ENCODE measurements at places on chromosomes 4 and X.

DNA sequence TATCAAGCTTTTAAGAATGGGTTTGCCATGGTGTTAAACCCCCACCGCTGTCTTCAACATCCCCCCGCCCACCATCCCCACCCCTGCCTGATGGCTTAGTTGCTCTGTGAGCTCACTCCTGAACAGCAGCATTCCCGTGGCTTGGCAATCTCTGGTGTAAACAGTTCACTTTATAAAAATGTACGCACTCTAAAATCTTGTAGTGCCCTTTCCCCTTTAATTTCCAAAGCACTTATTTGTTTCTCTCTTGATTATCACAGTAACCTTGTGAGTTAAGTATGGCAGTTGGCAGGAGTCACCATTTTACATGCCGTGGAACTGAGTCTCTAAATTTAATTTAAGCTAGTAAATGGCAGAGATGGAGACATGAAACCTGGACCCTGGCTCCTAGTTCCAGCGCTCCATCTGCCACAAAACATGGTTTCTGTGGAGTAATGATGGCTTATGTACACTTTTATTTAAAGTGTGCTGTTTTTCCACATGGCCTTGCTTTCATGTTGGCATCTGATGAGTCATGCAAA is 123.1 kb downstream of the AFF1 start:
- DNase-seq, result peak; percentile 34

GRCh38 chr4:104649631-104650030 is 154.9 kb upstream of the CXXC4 start:
- no peak for DNase-seq

DNA sequence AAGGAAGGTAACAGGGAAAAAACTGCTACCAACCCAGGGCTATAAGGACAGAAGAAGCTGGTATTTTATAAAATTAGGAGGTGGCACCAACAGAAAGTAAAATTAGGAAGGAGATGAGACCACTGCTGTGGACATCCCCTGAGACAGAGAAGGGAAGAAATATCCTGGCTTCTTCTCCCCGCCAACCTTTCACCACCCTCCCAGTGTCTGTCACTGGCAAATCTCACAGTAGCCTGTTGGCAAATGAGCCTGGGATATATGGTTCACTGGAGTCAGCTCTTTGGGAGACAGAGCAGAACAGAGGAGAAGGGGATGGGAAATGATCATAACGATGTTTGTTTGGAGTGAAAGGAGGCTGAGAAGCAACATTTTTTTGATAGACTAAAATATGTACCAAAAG is 190.9 kb upstream of the PACRGL start:
- no peak for DNase-seq

DNA sequence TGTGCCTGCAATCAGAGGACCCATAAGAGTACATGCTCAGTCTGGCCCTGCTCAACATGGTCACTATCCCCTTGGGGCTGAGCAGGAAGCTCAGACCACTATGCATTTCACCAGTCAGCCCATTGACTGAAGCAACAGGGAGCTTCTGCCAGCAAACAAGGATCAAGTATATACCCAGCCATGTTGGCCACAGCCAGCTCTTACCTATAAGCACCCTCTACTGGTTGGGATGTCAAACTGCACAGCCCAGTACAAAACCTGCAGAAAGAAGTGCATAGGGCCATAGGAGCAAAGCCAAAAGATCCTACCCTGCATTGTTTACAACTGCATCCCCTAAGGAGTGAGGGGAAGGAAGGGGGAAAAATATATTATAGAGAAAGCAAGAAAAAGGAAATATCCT is 214.4 kb upstream of the CPEB2 start:
- no peak for DNase-seq

- no peak for DNase-seq
Measured at GRCh38 chrX:19718642-19719041, 168.8 kb downstream of the SH3KBP1 start.

Measured in MG63 (cell line).